Esophagus muscularis mucosa (tissue), 4 donors: ENCODE measurements at places on chromosomes 2 and 18. TPM values are rescaled to one million over a fixed set of nuclear protein-coding genes. Genes with fewer than 3 reads are reported as not detected.

DNA sequence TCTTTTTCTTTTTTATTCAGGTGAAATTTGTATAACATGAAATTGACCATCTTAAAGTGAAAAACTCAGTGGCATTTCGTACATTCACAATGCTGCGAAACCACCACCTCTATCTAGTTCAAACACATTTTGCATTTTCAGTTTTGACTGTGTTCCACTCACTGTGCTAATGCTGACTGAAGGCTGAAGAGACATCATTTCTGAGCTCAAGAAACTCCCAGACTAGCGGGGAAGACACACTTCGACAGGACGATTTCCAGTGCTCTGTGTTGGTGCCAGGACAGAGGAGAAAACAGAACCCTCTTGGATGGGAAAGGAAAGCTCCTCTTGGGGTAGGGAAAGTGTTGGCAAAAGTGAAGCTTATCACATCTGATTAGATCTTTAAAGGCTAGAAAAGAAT is 44.2 kb upstream of the CBLN2 start:
- DNase-seq: no peak

GRCh38 chr2:201880579-201880978 is 74.2 kb downstream of the CDK15 start:
- DNase-seq: no peak

DNA sequence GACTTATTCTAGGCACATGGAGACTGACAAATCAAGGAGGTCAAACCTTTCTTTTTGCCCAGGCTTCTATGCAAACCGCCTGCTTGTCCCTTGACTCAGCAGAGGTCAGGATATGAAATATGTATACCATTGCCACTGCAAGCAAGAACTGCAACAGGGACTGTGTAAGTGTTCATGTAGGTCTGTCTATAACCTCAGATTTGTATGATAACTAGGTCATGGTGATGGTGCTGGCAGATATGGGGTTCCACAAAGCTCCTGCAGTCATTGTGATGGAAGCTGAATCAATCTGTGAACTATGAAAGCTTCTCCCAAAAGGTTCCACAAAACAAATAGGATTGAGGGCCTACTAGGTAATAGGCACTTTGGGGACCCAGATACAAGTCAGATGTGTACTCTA is 316.3 kb downstream of the CLIP4 start:
- no peak for DNase-seq

DNA sequence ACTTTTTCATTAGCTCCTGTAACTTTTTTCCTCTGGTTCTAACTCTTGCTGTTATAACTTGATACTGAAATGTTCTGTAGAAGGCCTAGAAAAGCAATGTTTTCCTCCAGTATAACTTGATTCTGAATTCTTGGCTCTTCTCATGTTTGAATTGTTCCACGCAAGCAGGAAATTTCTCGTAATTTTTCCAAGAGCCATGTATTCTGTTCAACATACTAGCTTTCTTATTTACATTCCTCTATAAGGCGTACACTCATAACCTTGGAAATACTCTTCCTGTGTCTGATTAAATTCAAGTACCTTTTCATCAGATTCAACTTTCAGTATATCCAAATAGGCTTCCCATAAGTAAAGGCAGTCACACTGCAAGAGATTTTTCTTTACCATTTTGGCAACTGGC is 109.1 kb downstream of the SMAD2 start:
- DNase-seq: no peak

DNA sequence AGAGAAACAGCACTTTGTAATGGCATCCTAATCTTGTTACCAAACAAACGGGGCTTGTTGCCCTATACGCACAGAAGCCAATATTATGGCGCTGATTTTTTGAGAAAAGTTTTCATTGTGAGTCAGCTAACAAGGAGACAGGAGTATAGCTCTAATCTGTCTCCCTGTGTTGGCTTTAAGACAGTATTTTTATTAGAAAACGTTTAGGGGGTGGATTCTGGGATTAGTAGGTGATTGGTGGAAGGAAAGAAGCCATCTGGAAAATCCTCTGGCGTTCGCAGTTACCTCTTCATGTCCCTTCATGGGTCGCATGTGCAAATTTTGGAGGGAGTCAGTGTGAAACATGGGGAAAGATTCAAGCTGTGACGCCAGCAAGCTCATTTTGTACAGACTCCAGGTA is 698 bp upstream of the TMEM237 start:
- DNase-seq: no peak

- DNase-seq: no peak
Observed at GRCh38 chr2:174597009-174597344, 627 bp downstream of the WIPF1 start.

The SPP2 gene
- total RNA-seq: not detected

The KCNK3 gene
- 2.1 TPM for total RNA-seq

The TXNDC2 gene
- 0.26 TPM for total RNA-seq

The SRD5A2 gene
- total RNA-seq: not detected

The DCC gene
- not detected for total RNA-seq
